ENCODE measurements at places on chromosomes 4 and X. TPM values are rescaled to one million over a fixed set of nuclear protein-coding genes. Genes with fewer than 3 reads are reported as not detected.

- no peak for DNase-seq
Observed at GRCh38 chr4:1116838-1117237, 3.5 kb upstream of the RNF212 start.

Gene ENOPH1
- total RNA-seq: 20.8 TPM

- DNase-seq: no peak
Observed at GRCh38 chrX:119635799-119636198, 29.6 kb upstream of the NKRF start.

DNA sequence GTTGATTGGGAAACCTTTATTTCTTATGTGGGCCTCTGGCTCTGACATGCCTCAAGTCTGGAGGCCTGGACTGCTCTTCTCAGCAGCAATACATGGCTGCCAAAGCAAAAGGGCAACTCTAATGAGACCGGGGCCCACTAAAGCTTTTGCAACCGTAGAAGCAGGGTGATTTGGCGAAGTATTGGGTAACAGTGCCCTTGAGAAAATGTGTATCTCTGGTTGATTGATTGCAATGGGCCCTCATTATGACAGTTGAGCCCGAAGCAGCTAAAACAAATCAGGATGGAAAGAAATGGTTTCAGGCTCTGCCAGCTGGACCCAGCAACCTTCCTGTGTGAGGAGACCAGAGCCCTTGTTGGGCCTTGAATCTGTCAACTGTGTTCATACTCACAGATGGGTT is 73.4 kb downstream of the CLCN4 start:
- no peak for DNase-seq

- DNase-seq: no peak
Observed at GRCh38 chr4:129668092-129668491, 572.1 kb downstream of the C4orf33 start.

GRCh38 chr4:122050841-122051240 is 99.0 kb upstream of the TRPC3 start:
- no peak for DNase-seq

DNA sequence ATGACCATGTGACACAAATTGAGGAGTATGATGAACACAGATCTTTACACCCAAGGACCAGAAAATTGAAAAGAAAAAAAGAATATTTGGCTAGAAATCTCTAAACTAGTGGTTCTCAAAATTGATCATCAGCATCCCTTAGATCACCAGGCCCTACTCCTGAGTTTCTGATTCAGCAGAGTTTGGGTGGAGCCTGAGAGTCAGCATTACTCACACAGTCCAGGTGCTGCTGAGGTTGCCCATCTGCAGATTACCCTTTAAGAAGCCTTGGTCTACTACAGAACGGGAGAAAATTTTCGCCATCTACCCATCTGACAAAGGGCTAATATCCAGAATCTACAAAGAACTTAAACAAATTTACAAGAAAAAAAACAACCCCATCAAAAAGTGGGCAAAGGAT is 182.8 kb downstream of the MOSPD2 start:
- no peak for DNase-seq

- DNase-seq: no peak
Observed at GRCh38 chrX:11724122-11725017, 33.7 kb upstream of the MSL3 start.

Gene NAA11
- not detected for total RNA-seq

DNA sequence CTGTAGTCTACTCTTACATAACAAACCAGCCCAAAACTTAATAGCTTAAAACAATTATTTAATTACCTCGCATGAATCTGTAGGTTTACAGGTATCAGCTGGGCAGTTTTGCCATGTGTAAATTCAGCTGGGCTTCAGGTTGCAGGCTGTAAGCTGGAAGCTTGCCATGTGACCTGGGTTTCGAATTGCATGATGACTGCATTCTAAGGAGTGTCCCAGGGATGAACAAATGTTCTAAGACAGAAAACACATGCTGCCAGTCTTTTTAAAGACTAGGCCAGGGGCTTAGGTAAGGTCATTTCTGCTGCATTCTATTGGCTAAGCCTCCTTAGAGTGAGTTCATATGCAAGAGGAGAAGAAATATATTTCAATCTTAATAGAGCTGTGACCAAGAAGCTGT is 44.8 kb downstream of the GRIA2 start:
- no peak for DNase-seq

Gene ZAR1
- total RNA-seq: not detected

Gene TMLHE
- 25.7 TPM for total RNA-seq

DNA sequence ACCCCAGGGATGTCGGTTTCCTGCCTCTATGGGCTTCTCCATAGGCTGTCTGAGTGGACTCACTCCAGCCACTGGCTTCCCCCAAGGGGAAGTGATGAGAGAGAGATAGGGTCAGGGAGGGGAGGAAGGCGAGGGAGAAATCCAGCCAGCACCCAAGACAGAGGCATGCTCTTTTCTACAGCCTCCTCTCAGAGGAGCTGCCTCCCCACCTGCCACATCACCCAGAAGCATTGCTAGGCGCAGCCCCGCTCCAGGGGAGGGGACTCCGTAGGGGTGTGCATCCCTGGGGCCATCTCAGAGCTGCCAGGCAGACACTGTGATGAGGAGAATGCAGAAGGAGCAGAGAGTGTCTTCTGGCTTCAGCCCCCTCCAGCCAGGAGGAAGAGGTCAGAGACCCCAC is 109.5 kb upstream of the NKX1-1 start:
- DNase-seq: no peak

GRCh38 chrX:72097098-72097497 is 34.6 kb downstream of the RTL5 start:
- DNase-seq: no peak

Gene ARAP2
- total RNA-seq: 22.3 TPM

- DNase-seq: no peak
Observed at GRCh38 chr4:99587803-99588202, 13.2 kb downstream of the MTTP start.

DNA sequence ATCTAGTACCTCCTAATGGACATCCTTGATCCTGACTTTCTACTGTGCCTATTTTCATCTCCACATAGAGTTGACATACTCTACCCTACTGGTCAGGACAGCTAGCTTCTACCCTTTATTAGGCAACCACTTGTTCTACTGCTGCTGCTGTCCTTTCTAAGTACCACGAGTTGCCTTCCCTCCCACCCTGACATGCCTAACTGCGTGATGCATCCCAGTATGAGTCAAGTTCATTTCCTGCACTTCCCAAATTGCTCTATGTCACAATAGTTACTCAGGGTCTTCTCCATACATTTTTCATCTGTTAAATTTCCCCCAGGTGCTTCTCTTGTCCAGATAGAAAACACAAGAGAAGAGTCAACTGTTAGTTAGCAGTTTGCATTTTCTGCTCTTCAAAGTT is 133.4 kb downstream of the TBC1D19 start:
- DNase-seq: no peak

DNA sequence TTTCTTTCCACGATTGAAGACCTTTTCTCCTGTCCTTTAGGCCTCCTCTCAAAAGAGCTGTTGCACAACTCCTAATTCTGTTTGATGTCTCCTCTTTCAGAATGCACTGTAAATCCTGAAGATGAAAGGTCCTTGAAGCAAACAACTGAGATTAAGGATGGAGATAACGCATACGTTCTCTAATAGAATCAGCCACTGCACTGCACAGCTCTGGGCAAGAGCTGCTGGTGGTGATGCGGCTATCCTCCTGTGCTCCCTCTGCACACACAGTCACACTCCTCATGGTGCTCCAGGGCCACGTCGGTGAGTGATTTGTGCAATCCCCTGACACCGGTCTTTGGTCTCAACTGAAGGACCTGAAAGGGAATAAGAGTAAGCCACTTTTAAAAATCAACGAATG is 208.7 kb downstream of the PDGFC start:
- DNase-seq: no peak

Gene SRP72
- 61.6 TPM for total RNA-seq

DNA sequence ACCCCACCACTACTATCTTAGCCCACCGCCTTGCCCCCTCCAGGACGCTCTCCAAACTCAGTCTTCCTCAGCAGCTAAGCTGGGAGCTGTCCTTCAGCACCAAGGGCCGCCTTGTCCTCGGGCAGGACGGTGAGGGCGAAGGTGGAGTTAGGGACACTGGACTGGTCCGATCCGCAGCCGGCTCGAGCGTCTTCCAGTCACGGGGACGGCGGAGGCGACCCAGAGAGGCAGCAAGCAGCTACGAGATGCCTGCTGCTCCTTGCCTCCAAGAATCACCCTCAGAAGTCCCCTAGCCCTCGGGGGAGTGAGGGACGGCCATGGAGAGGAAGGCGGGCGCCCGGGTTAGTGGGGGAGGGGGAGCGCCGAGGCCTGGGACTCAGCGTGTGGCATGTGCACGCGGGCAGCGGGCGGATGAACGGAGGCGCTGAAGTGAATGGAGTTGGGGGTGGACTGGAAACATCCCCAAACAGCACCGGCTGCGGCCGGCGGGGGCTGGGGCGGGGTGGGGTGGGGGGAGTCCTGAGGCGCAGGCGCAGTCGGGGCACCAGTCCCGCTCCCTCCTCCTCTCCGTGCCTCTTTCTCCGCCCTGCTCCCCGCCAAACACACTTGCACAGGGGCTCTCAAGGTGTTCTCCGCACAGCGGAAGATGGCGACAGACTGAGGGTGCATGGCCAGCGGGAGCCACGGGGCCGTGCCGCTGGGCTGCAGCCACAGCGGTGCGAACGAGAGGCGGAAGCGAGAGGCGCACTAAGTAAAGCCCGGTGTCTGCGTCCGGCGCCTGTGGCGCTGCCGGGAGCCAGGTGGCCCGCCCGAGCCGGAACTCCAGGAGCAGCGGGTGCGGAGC is at the start of gene NALF2:
Gene NALF2, plus strand, starts transcription at position 545 of the 844 bp plus-strand sequence. CDS start 957 bp downstream, outside the sequence.
- DNase-seq: peak; percentile 63

GRCh38 chr4:136599890-136600289 is 932.4 kb downstream of the PCDH18 start:
- DNase-seq: no peak

Gene LDB2
- 6.9 TPM for total RNA-seq

Gene H2BW2
- total RNA-seq: not detected

GRCh38 chr4:181345931-181346330 is 897.3 kb upstream of the TENM3 start:
- no peak for DNase-seq

- no peak for DNase-seq
Observed at GRCh38 chr4:130568746-130569145, 1472.8 kb downstream of the C4orf33 start.

Gene FGFBP1
- 39.8 TPM for total RNA-seq

Gene RTL3
- total RNA-seq: not detected

DNA sequence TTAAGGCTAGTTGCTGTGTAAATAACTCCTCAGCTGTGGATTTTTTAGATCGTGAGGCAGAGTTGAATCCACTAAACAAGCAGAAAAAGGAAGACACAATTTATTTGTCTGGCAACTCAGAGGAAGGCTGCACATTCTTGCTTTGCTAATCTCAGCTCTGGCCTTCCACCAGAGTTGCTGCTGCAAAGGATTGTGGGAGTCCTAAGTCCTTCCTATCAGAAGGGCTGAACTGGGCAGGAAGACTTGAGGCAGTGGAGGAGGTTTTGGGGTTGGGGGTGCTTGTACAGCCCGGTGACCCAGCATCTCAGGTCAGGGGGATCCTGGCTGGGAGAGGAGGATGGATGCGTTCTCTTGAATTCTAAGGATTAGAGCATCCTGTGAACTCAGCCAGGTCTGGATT is 11.0 kb upstream of the VSIG1 start:
- DNase-seq: no peak

Gene NRK
- 0.06 TPM for total RNA-seq

Gene REST
- total RNA-seq: 32.1 TPM

All from left colon (tissue), 2 donors.